ENCODE measurements at places on chromosomes 12 and 14.

- DNase-seq: no peak
These were observed 4.0 kb downstream of the SRGAP1 start for GRCh38 chr12:63848450-63848849.

DNA sequence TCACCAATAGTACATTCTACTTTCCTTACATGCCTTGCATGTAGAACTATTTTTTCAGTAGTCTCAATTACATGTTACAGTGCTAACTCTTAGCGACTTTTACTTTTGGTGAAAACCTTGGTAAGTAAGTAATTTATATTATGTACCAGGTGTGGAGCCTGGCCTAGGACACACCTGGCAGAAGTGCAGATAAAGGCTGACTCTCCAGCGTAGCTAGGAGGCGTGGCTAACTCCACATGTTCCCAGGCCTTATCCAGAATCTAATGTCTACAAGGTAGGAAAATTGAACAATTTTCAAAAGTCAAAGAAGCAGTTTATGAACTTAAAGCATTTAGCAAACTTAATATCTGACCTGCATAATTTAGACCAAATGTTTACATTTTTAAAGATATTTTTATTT, 157.4 kb downstream of the DHRS2 start:
- no peak for DNase-seq

- no peak for DNase-seq
These were observed 508.5 kb downstream of the FOXG1 start for GRCh38 chr14:29274890-29275596.

DNA sequence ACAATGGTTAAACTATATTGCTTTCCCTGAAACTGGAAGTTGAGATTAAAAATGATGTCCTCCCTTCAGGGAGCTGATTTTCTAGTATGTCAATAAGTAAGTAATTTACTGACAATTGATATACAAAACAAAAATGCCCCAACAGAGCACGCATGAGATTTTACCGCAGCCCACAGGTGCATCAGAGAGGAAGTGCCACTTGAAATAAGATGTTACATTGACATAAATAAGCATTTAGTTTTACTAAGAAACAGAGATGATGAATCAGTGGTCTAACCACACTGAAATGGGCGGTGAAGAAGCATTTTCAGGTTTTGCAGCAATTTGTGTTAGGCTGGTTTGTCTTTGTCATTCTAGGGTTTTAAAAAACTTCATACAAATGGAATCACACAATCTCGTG, 8.8 kb upstream of the CLECL1 start:
- no peak for DNase-seq

DNA sequence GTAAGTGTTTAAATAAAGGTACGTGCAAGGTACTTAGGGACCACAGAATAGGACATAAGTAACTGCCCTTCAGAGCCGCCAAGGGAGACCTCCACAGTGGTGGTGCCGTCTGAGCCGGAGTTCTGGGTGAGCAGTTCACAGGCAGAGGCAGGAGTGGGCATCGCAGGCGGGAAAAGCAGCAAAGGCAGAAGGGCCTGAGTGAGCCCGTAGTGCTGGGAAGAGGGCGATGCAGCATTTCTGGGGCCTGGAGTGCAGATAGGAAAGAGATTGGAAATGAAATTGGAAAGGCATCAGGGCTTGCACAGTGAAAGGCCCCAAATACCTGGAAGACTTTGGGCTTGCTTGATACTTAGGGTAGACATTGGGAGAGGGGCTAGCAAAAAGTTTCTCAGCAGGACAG, 32.9 kb downstream of the EVL start:
- no peak for DNase-seq

GRCh38 chr14:37157987-37158386, 14.4 kb downstream of the SLC25A21 start:
- no peak for DNase-seq
